Right renal pelvis (tissue), 4 donors: ENCODE measurements at places on chromosomes 11 and 22.
A peak's percentile ranks its signal among the peaks of the same experiment; 100 is the strongest.

DNA sequence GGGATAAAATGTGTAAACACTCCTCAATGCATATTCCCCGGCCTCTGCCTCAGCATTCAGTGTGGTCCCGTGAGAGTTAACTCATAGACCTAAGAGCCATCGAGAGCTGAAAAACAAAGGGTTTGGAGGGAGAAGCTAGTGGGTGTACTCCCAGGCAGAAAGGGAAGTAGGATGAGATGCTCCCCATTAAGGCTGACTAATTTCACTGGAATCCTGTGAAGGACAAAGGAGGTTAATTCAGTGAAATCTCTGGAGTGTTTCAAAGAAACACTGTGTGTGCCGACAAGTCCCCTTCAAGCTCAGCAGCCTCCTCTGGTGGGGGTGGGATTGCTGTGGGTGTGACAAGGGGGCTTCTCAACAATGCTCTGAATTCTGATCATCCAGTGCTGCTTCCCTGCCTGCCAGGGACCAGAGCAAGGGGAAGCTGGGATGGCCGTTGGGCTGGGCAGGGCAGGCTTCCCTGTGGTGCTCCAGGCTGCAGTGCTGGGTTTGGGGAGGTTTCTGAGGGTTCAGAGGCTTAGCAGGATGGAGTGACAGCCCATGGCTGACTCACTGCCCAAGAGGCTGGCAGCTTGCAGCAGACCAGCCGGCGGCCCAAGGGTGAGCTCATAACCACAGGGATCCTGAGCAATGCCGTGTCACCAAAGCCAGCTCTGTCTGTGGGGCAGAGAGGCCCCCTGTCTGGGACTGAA, 61.4 kb upstream of the BMAL1 start:
- no peak for DNase-seq

GRCh38 chr11:15655552-15655951, 540.8 kb downstream of the INSC start:
- no peak for DNase-seq

GRCh38 chr11:72482211-72482812, 48.0 kb upstream of the CLPB start:
- no peak for DNase-seq

- no peak for DNase-seq
Measured at GRCh38 chr11:30876663-30877396, 290.7 kb upstream of the MPPED2 start.

DNA sequence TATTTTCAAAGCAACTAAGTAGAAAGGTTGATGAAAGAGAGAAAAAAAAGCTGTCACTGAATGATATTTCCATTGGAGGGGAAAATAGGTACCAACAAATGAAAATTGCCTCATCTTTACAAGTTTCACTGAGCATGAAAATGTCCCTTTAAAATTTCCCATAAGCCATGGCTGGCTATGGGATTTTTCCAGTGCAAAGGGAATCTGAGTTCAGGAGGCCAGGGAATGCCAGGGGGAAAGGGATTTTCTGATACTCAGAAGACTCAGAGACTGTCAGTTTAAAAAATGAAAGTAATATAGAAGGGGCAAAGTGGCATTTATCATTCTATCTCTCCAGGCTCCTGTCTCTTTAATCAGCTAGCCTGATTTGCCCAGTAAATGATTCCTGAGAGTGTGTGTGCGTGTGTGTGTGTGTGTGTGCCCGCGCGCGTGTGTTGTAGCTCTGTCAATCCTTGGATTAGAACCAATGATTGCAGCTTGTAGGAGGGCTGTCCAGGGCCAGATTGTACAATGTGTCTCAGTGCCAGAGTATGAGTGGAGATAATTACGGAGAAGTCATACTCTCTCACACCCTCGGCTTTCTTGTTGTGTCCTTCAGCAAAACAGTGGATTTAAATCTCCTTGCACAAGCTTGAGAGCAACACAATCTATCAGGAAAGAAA, at the start of gene NTM:
NTM (plus strand) TSS at position 526 of the 662 bp plus-strand sequence.
- DNase-seq: peak; percentile 40

DNA sequence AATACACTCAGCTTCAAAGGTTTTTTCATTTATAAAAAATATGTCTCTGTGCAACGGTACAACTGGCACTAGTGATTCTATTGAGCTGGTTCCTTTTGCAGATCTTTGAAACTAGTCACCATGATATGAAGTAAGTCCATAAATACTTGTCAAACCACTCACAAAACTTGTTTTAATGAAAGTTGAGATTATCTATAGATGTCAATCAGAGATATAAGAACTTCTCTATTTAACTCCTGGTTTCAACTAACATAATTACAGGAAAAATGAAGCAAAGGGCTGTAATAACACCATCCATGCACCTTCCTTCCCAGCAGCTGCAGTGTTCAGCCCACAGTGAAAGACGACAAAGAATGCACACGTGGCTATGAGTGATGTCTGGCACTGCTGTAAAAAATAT, 44.7 kb downstream of the TMEM123 start:
- no peak for DNase-seq

DNA sequence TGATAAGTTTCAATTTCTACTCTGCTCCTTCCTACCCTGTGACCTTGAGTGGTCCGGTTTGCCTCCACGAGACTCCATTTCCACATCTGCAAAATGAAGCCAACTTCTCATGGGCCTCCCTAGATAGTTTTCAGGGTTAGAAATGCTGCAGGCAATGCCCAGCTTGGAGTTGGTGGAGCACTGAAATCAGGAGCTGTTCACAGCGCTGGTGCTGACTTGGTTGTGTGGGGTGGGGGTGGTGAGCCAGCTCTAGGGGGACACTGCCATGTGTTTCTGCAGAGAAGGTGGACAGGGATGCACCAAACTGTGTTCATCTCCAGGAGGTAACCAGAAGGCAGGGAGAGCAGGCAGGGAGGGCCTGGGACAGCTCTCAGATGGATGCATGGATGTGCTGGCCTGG, 37.0 kb downstream of the SGSM1 start:
- no peak for DNase-seq

DNA sequence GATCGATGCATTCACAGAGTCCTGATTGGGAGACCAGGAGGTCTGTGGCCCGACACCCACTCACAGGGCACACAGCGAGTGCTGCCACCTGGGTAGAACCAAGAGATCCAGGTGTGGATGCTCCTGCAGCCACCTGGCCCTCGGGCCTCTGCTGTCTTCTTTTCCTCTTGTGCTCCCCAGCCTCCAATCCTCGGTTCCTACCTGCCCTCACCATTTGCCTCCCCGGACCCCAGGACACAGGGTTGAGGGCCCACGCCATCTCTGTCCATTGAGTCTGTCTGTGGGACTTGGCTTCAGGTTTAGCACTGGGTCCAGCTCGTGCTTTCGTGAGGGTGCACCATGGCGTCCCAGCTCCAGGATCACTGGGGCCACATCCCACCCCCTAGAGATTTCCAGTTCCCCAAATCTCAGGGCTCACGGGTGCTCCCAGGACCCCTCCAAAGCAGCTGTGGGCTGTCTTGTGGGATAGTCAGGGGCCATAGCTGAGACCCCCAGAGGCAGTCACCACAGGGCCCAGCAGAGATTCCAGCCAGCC, 591.1 kb downstream of the BRD1 start:
- no peak for DNase-seq

DNA sequence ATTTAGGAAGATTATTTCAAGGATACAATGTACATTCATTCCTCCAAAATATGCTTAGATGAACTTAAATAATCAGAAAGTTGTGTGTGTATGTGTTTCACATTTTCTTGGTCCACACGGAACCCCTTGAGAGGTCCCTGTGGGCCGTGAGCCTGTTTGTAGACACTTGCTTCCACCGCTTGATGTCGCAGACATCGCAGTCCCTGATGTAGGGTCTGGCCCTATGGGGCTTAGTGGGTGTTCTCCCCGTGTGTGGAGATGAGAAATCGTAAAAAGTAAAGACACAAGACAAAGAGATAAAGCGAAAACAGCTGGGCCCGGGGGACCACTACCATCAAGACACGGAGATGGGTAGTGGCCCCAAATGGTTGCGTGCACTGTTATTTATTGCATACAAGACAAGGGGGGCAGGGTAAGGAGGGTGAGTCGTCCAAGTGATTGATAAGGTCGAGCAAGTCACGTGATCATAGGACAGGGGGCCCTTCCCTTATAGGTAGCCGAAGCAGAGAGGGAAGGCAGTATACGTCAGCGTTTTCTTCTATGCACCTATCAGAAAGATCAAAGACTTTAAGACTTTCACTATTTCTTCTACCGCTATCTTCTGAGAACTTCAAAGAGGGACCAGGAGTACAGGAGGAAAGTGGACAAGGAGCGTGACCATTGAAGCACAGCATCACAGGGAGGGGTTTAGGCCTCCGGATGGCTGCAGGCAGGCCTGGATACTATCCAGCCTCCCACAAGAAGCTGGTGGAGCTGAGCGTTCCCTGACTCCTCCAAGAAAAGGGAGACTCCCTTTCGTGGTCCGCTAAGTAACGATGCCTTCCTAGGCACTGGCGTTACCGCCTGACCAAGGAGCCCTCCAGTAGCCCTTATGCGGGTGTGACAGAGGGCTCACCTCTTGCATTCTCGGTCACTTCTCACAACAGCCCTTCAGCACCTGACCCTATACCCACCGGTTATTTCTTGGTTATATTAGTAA, 1.2 kb upstream of the APOBEC3C start:
- no peak for DNase-seq

GRCh38 chr11:78030429-78031325, 7.6 kb upstream of the KCTD14 start:
- no peak for DNase-seq

DNA sequence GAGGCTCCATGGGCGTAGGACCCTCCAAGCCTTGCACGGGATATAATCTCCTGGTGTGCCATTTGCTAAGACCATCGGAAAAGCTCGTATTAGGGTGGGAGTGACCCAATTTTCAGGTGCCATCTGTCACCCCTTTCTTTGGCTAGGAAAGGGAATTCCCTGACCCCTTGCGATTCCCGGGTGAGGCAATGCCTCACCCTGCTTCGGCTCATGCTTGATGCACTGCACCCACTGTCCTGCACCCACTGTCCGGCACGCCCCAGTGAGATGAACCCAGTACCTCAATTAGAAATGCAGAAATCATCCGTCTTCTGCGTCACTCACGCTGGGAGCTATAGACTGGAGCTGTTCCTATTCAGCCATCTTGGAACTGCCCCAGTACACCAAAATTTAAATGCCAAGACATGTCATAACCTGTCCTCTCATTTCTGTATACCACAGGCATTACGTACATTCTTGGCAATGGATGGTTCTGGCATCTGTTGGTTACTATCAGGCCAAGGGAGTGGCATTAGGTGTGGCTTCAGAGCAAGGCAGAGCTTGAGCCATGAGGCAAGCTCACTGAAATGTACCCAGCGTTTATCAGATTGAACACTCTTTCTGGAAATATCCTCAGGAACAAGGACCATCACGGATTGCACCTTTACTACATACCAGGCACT, 95.4 kb upstream of the GALNT18 start:
- DNase-seq: no peak

DNA sequence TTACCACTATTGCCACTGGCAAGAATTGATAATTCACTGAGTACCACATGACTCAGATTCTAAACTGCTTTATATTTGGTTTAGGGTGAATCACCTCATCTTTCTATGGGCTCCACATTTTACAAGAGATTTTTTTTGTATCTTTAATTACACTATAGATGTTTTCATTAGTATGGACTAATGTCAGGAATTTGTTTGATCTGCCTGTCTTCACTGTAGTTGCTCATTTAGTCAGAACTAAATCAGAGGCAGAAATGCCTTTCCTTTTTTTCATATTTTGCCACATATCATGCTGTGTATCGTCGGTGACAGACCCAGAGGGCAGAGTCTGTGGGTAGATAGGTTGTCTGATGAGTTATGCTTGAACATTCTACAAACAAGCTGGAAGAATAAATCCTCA, 524.1 kb downstream of the METTL15 start:
- no peak for DNase-seq

DNA sequence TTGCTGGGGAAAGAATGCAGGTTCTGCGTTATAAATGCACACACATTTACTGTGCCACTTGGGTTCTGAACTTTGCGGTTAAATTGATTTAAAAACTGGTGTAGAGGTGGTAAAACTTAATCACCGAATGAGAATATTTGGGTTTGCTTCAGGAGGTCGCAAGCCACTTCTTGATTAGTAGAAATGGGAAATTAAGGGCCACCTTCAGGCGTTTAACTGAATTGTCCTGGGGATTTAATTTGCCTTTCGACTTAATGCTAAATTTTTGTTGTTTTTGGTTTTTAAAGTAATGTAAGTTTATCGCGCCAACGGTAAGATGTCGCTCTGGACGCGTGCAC, 459 bp upstream of the NCR3LG1 start:
- no peak for DNase-seq

DNA sequence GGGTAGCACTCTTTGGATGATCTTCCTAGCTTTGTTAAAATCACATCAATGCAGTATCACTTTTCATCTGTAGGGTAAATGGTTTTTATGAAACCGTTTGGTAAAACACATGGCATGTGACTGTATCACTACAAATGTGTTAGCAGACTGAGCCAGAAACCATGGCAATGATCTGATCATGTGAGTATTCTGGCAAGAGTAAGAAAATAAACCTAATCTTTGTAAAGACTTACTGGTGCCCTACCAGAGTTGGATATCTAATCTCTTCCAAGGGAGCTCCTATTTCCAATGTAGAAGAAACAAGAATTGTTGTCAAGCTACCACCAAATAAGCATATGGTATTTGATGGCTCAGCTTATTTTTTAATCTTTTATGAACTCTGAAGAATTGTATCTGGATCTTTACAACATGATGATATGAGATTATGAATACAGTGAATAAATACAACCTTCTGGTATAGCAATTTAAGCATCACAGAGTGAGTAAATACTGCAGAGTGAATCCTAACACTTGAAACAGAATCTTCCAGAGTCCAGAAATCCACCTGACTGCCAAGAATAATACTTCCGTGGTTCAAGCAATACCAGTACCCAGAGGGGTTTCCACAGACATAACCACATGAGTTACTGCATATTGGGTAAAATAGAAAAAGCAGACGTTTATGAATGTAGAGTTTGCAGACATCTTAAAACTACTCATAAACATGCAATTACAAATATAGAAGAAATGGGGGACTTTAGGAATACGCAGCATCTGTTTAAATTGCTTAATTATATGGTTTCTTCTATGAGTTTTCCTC, 238.8 kb downstream of the TTC28 start:
- no peak for DNase-seq

- DNase-seq: no peak
Measured at GRCh38 chr11:75429902-75430713, 2.9 kb downstream of the KLHL35 start.
